H9 (cell line): ENCODE measurements at places on chromosomes 3 and 15. TPM values are rescaled to one million over a fixed set of nuclear protein-coding genes. Genes with fewer than 3 reads are reported as not detected.

GRCh38 chr15:64333986-64334929 lies 21.7 kb downstream of the CSNK1G1 start:
- DNase-seq, result peak; percentile 69

- DNase-seq, result no peak
These were observed 519.2 kb downstream of the MECOM start for GRCh38 chr3:169144270-169144669.

DNA sequence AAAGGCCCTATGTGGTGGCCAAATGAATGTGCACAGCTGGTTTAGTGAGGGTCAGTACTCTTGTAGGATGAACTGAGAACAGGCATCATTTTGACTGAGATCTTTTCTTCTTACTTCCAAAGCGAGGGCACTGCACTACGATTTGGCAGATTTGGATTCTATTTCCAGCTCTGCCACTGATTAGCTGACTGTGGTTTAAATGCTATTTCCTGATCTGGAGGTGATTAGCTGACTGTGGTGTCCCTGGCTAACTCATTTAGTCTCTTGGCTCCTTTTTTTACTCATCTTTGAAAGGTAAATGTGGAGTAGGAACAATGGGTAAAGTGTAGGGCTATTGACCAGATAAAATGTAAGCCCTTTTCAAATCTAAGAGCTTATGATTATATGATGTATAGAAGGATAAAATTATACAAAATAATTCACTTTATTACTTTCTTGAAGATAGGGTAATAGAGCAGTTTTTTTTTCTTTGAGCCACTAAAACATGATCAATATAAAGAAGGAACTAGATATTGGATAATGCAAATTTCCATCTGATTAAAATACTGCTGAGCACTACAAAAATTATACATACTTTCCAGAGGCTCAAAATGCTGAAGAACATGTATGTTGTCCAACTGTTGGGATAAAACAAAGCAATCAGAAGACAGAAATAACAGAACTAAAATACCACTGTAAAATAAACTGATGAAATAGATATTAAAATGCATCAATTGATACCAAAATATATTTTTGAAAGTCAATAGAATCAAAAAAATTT lies 39.7 kb upstream of the PLOD2 start:
- no peak for DNase-seq

The AADAC gene
- total RNA-seq, result not detected in 2 replicates

The SLC33A1 gene
- 14.7 and 15.0 TPM in 2 replicates for total RNA-seq
